ENCODE measurements at places on chromosomes 2 and 18.

GRCh38 chr18:58201733-58202730 lies 158.0 kb downstream of the NEDD4L start:
- DNase-seq = no peak

DNA sequence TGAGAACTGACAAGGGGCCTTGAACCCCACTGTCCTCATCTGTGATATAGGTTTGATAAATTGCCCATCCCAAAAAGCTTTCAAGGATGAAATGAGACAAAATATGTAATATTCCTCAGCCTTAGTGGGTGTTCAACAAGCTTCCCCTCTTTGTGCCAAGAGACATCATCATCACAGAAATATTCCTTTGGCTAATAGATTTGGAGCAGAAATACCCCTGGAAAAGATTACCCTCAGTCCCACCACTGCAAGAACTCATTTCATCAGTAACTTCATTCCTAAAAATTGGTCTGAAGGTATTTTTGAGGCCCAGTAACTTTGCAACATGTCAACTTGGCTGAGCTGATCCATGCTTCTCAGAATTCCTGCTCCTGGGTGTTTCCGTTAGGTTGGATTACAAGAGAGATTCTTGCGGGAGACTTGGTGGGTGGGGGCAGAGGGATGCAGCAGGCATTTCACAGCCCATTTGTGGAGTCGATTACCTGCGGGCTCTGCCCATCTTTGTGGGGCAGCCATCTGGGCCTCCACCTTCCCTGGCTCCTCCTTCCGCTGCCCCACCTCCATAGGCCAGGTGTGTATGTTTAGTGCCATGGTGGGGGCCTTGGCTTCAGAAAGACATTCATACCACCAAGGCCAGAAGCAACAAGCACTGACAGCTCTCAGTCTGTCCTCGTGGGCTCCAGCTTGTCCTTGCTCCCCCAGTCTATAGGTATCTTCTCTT lies 263.9 kb downstream of the GLI2 start:
- DNase-seq = no peak

DNA sequence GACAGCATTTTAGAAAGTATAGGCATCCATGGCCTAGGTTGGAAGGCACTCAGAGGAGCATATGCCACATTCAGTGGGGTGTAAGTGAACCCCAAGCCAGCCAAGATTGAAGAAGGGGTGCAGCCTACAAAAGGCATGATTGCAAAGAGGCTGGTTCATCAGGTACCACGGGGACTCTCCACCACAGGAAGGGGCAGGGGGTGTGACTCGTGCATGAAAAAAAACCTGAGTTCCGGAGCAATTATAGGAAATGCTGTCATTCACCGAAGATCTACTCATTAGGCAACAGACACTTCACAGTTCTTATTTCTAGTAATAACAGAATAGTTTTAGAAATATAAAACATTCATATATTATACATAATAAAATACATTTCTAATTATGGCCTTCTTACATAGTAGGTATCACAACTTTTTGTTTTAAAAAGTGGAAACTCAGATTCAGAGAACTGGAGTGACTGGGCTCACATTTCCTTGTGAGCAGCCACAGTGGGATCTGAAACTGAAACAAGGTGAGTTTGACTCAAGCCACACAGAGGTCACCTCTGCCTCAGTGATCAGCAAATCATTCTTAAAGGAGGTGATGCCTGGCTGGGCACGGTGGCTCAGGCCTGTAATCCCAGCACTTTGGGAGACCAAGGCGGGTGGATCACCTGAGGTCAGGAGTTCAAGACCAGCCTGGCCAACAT lies 188.4 kb upstream of the GYPC start:
- DNase-seq = no peak

DNA sequence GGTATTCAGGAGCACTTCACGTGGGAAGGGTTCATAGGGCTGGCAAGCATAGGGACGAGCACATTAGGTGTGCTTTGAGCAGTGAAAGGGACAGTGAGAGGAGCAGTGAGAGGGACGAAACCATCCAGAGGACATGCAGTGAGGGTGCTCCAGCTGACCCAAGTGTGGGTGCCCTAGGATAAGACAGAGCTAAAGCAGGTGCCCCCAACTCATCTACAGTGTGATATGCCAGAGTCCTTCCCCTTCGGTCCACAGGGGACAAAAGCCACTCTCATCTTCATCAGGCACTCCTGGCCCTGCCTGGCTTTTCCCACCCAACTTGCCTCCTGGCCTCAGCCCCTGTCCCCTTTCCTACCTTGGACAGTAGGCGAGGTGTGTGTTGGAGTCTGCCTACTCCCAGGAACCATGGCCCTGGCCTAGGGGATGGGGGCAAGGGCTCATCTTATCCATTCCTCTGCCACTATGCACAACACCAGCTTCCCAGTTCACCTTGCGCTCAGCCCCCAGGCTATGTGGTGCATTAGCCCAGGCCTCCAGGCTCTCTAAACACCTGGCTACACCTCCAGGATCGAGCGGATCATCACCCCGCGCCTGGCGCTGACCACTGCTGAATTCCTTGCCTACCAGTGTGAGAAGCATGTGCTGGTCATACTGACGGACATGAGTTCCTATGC lies 16.1 kb upstream of the ANKRD53 start:
- no peak for DNase-seq

- no peak for DNase-seq
Observed at GRCh38 chr2:219987830-219988229, 360.4 kb downstream of the SLC4A3 start.

DNA sequence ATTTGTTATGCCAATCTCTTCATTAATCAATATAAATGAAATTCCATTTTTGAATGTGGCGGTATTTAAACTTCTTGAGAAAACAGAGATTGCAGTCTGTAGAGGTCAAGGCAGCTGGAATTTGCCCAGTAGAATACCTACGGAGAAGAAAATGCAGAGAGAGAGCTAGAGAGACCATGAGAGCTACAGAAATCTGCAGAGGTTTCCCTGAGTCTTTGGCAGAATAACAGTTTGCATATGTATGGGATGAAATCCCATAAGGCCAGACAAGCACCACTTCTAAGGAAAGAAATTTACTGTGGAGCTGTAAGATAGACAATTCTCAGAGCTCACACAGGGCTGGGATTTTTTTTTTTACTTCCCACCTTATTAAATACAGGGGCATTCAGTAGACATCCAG lies 23.6 kb upstream of the TMEFF2 start:
- DNase-seq = no peak

- no peak for DNase-seq
Observed at GRCh38 chr2:149000158-149000938, 38.2 kb upstream of the LYPD6B start.

DNA sequence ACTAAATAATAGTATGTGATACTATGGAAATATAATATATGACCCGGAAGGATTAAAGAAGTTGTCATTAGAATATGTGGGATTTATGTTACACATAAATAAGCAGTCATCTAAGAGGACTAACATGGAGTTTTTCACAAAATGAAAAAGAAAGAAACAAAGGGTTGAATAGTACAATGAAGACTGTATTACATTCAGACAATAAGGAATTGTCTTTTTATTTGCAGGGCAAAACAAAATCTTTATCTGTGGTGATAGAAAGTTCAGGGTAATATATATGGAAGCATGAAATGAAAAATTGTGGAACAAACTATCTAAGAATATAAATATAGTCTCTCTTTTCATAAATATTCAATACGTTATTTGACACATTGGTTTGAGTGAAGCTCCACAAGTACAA lies 5.8 kb downstream of the ERMN start:
- DNase-seq = no peak

- DNase-seq = no peak
Observed at GRCh38 chr2:35374845-35375244, 980.7 kb upstream of the CRIM1 start.

DNA sequence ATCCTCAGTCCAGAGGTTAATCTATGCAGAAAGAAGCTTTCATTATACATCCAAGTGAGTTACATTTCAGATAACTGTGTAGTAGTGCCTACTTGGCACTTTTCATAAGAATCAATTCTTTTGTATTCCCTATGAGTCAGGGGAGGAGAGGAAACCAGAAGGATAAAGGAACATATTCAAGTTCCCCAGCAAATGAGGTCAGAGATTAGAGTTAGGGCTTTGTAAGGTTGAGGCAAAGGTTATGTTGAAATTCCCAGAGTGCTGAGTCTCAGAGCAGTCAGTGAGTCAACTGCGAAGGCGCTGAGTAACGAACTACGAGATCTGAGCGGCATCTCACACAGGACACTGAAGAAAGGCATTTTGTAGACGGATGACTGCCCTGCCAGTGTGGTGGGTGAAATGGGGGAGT lies 25.1 kb upstream of the ME2 start:
- no peak for DNase-seq

GRCh38 chr18:76167410-76167809 lies 327.6 kb downstream of the ZNF516 start:
- no peak for DNase-seq

DNA sequence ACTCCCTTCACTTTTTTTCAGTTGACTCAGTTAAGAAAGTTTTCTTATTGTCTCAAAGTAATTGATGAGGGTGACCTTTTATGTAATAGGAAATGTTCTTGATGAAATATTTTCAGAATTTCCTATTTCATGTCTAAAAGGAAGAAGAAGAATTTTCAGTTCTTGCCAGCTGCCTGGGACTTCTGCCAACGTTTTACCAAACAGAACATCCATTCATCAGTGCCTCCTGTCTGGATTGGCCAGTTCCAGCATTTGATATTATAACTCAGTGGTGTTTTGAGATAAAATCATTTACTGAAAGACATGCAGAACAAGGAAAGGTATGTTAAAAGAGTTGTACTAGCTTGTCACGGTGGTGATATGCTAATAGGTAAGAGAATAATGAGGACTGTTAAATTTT lies 104.7 kb upstream of the MYO3B start:
- DNase-seq = no peak

- DNase-seq = no peak
Observed at GRCh38 chr2:214311931-214312749, 98.7 kb upstream of the VWC2L start.

Data from HEK293T (cell line).